NCI-H510A treated with DMSO at 0.1 percent for 48 hours (cell line): ENCODE measurements at places on chromosomes 16 and 17.

- DNase-seq: no peak
These were observed 19.3 kb downstream of the MPRIP start for GRCh38 chr17:17061516-17061915.

DNA sequence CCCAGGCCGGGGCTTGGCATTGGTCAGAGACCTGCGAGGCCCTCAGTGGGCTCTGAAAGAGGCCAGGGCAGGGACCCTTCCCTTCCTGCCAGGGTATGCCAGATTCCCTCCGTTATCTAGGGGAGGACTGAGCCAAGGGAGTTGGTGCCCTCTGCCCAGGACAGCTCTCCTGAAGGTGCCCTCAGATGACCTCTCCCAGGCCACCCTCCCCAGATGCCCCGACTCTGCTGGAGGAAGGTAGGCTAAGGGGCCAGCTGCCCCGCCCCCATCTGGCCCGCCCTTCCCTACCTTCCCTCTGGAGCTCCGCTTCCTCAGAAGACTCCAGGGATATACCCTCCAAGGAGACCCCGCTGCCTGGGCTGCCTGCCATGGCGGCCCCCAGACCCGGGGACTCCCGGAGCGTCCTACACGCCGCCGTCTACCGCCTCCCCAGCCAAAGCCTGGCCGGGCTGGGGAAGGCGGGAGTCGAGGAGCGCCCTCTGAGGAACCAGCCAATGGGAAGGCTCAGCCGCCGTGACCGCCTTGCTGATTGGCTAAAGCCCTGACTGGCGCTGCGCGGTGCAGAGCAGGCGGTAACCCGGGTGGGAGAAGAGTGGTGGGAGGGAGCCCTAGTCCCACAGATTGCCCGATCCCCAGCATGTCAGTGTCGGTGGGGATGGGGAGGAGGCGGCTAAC lies 7.0 kb downstream of the MPP2 start:
- peak; percentile 76 for DNase-seq

DNA sequence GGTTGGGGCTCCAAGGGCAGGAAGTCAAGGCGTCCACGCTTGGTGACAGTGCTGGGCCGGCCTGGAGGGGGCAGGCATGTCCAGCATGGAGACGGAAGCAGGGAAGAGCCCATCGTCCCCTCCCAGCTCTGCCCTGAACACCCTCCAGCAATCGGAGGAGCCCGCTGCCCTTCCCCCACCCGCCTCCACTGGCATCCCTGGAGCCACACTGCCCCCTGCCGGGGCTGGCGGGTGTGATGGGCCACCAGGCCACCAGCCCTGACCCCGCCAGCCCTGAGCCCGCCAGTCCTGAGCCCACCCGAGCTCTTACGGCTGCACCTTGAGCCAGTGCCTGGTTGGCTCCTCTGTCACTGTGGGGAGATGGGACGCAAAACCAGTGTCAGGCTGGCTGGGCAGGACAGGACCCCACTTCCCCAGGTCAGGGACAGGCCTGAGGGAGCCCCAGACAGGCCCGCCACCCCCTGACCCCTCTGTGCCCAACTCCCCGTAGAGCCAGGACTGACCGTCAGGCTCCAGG lies 4.1 kb upstream of the CDH15 start:
- DNase-seq: peak; percentile 43

GRCh38 chr17:27545562-27546229 lies 85.3 kb upstream of the LGALS9 start:
- peak; percentile 82 for DNase-seq

DNA sequence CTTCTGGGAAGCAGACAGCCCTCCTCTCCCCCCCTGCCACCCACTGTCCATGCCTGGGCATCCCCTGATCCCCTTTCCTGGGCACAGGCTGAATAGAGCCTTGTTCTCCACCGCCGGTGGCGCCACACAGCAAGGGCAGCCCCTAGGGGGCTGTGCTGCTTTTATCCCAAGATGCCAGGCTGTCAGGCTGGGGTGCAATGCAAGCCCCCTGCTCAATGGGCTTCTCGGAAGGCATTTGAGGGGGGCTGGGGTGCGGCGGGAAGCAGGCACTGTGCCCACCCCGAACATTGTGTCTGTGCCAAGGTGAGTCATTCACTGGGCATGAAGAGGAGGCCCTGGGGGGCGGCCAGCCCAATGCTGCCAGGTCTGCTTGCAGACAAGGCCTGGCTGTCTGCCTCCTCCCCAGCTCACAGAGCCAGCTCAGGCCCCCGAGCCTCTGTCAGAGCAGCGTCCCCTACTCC lies 1.5 kb upstream of the GFAP start:
- no peak for DNase-seq

GRCh38 chr16:13429416-13429815 lies 490.5 kb upstream of the ERCC4 start:
- DNase-seq: no peak
